Hypothalamus (tissue), 51 donors: ENCODE measurements at places on chromosomes 7 and 10.
A peak's percentile ranks its signal among the peaks of the same experiment; 100 is the strongest.

GRCh38 chr7:7354674-7355073, 172.3 kb downstream of the C1GALT1 start:
- DNase-seq, result no peak

- no peak for DNase-seq
Observed at GRCh38 chr10:114492351-114493037, 88.2 kb upstream of the AFAP1L2 start.

GRCh38 chr10:124592736-124593430, 131.3 kb downstream of the LHPP start:
- DNase-seq, result peak; percentile 9

- no peak for DNase-seq
Observed at GRCh38 chr10:69863580-69863979, 61.9 kb downstream of the COL13A1 start.

GRCh38 chr7:1538544-1539180, 8.2 kb downstream of the MAFK start:
- DNase-seq, result no peak

GRCh38 chr10:101414034-101414433, 60.1 kb downstream of the BTRC start:
- no peak for DNase-seq

- no peak for DNase-seq
Observed at GRCh38 chr7:133650069-133650468, 397.2 kb downstream of the EXOC4 start.

- no peak for DNase-seq
Observed at GRCh38 chr10:81116990-81117389, 579.3 kb downstream of the SH2D4B start.

DNA sequence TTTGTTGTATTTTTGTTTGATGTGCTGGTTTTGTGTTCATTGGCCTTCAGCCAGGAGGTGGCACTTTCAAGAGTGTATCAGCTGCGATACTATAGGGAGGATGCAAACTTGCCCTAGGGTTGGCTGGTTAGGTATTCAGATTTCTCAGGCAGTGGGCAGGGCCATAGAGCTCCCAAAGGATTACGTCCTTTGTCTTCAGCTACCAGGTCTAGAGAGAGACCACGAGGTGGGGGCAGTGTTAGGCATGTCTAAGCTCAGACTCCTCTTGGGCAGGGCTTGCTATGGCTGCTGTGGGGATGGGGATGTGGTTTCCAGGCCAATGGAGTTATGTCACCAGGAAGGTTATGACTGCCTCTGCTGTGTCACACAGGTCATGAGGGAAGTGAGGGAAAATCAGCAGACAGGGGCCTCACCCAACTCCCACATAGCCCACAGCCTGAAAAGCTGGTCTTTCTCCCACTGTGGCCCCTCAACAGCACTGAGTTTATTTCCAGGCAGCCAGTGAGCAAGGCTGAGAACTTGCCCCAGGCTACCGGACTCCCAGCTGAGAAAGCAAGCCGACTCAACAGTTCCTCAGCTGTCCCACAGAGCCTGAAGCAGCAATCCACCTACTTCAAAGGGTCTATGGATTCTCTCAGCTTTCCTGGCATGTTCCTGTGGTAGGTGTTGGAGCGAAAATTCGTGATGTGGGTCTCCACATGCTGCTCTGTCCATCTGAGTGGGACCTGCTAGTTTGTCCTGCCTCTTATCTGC, 227.4 kb upstream of the COBL start:
- DNase-seq, result no peak

- DNase-seq, result no peak
Observed at GRCh38 chr10:131549116-131549515, 237.6 kb upstream of the TCERG1L start.

DNA sequence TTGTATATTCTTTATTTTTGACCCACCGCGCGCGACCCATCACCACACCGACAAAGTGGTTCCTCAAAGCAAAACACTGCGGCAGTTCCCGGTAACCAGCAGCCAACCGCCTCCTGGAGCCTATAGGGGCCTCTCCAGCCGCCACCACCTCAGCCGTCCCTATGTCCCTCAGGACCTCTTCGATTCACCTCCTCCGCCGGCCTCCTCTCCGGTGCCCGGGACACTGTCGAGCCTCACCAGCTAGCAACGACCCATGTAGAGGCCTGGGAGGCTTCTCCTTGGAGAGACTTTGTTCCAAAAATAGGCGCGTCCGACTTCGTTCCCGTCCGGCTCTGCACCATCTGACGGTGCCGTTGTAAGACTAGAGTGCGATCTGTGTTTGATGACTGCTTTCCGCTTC, 158.8 kb downstream of the HGF start:
- no peak for DNase-seq

- DNase-seq, result no peak
Observed at GRCh38 chr10:62023329-62023728, 121.8 kb downstream of the ARID5B start.

DNA sequence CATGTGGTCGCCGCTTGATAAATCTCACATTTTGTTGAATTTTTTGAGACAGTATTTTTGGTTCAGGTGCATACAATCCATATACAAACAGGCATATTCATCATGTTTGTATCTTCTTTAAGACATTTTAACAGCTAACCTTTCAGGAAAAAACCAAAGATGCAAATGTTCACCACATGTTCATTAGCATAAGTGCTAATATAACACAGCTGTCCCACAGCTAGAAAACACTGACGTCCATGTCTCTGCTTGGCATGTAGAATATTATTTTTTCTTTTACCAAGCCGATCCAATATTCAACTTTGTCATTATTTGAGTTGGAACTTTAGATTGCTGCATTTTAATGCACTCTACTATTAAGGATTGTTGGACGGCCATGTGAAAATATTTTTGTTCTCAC, 31.2 kb downstream of the BMPER start:
- DNase-seq, result no peak

GRCh38 chr7:158662610-158663427, 41.8 kb downstream of the NCAPG2 start:
- no peak for DNase-seq

GRCh38 chr10:90007226-90007625, 305.8 kb downstream of the KIF20B start:
- DNase-seq, result no peak

DNA sequence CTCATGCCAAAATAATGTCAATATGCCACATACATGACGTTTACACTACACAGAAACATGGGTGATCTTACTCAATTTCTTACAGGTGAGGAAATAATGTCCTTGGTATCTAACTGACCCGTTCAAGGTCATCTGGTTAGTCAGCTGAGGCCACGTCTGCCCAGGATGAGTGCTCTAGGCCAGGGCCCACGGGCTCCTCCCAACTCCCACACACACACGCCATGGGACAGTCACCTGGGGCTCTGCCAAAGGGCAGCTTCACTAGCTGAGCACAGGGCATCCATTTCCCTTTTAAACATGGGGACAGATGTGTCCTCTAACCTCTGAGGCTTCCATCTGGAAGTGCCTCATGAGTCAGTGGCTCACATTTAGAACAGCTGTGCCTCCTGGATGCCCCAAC, 123.9 kb downstream of the TNS3 start:
- no peak for DNase-seq

DNA sequence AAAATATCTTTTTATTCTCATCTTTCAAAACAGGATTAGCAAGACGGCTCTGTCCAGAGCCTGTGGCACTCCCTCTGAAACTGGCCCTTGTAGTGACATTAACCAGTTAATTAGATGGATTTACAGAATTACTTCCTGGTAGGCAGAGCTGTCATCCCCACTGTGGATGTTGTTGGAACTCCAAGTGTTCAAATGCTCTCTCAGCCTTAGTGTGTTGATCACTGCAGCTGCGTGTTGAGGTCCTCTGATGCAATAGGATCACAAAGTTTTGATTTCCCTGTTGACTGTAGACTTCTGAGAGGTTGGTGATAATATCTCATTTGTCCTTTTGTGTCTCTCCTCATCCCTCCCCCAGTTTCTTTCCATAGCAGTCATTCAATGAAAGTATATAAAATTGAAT, 117.3 kb upstream of the CDK6 start:
- DNase-seq, result no peak

DNA sequence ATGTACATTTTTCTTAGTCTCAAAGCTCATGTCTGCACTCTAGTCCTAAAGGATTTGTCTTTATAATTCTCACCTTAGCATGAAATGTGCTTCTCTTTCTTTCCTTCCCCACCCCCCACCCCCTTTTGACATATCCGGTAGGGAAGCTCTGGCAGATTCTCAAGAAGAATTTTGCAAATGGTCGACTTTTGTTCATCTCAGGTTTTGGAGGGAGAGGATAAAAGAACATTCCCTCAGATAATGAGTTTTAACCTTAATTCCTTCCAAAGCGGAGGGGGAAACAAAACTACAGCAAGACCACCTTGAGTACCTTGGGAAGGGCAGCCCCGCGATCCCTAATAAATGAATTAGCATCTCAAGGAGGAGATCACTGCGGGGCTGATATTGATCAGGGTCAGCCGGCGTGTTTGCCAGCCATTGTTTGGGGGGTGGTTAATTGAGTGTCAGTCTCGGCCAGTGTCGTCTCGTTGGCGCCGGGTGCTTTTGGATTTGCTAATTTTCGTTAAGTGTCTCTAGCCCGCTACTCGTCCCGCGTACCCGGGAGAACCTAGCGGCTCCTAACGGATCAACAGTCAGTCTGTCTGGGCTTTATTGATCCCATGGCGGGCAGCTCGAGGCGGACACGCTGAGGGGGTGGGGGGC, 874 bp upstream of the BAMBI start:
- no peak for DNase-seq

DNA sequence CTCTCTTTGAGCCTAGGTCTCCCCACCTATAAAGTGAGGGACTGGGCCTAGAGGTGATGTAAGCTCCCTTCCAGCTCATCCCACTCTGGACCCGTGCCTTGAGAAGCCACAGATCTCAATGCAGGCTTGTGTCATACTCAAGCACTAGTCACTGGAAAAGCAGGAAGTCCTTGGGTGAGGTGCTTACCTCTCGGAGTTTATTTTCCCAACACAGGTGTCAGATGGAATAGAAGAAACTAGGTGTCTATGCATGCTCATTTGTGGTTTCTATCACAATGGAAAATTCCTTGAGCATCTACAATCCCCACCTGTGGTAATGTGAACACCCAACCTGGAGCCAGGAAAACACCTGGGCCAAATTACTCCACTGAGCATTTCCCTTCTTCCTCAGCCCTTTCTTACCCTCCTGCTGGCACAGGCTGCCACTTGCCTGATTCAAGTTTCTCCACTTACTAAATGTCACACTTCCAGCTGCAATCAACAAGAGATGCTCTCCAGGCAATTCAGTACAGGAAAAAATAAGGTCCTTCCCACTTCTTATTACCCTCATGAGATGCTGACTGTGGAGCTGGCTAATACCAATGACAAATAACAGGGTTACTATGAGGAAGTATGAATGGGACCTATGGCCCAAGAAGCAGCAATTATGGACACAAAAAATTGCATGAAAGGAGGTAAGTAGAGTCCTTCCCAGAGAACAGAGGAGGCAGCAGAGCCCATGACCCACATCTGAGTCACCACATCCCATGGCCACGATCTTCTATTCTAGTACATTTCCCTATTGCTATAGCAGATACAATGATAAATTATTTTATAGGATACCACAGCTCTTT, 13.1 kb downstream of the LSM5 start:
- DNase-seq, result no peak

GRCh38 chr7:4281231-4281993, 400.7 kb upstream of the FOXK1 start:
- DNase-seq, result no peak

- DNase-seq, result no peak
Observed at GRCh38 chr7:78967046-78967445, 486.4 kb downstream of the MAGI2 start.

- no peak for DNase-seq
Observed at GRCh38 chr10:14873090-14873760, 5.4 kb upstream of the SUV39H2 start.

GRCh38 chr7:88357294-88357693, 50.6 kb upstream of the STEAP4 start:
- DNase-seq, result no peak

DNA sequence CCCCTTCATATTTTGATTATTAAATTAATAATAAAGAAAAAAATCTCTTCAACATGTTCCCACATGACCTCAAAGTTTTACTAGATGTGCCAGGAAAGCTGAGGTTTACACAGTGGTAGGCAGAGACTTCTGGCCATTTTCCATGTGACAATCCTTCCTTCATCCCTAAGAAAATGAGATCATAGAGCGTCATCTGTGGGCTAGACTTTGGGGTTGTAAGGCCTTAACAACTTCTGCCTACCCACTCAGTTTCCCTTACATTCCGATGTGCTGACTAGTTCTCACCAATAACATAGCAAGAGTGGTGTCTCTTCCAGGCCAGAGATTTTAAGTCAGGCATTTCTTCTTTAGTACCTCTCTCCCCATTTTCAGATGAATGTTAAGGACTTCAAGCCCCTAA, 171.1 kb upstream of the PHF14 start:
- no peak for DNase-seq

GRCh38 chr7:96235281-96235680, 86.6 kb downstream of the SLC25A13 start:
- no peak for DNase-seq

DNA sequence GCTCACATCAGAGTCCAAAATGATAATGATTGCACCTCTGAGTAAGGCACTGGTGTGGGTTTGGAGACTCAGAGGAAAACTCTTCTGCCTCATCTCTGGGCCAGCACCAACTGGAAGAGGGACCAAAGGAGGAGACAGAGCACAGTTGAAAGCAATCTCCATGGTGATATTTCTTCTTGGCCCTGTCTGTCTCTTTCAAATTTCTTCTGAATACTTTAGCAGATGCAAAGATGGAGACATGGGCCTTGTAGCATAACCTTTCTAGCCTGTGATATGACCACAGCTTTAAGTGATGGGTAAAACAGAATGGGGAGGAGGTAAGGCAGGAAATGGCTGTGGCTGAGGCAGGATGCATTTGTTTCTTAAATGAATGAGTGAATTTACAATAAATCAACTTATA, 12.2 kb upstream of the GIMAP7 start:
- no peak for DNase-seq

- DNase-seq, result no peak
Observed at GRCh38 chr10:75851580-75852345, 420.3 kb downstream of the LRMDA start.

DNA sequence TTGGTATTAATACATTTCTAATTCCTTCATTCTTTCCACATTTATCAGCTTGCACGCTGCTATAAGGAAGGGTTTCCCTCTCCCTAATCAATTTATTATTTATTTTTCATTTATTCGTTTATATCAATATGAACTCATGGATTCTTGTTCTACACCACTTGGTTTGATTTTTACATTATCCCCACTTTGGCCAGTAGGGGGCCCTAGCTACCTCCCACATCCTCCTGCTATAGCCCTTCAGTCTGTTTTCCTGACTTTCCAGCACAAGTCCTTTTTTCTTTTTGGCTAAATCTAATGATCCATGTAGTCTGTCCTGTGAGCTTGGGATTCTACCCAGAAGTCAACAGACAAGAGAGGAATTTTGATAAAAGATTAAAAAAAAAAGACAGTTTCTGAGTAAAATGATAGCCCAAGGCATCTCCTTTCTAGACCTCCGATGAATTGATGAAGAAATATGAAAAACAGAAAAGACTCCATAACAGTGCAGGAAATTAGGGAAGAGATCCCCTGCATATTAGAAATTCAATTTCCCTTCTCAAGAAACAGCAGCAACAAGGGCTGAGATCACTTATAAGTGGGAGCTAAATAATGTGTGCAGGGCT, 47.7 kb downstream of the LYZL2 start:
- DNase-seq, result peak; percentile 1

- no peak for DNase-seq
Observed at GRCh38 chr7:69531050-69531449, 67.2 kb upstream of the AUTS2 start.

GRCh38 chr7:50497068-50497642, 47.0 kb upstream of the FIGNL1 start:
- DNase-seq, result no peak

- DNase-seq, result no peak
Observed at GRCh38 chr10:103523683-103524082, 30.2 kb downstream of the NEURL1 start.
